Type B pancreatic cell (in vitro differentiated cells): ENCODE measurements at places on chromosomes 11 and 22.

- H3K27me3 ChIP-seq = peaks cover 9% of the 10 kb centered on the region
- peaks cover 23% of the 10 kb centered on the region for H3K4me1 ChIP-seq
- no peaks in the 10 kb centered on the region for H3K36me3 ChIP-seq
- H3K4me3 ChIP-seq = peak within 1 kb of the TSS; percentile 82
- DNase-seq = peak; percentile 88
Measured at GRCh38 chr22:24805790-24806662, at the start of gene SGSM1. TSS of gene SGSM1 (plus strand) at chr22:24806211. CDS start at chr22:24806326, 115 bp downstream.

DNA sequence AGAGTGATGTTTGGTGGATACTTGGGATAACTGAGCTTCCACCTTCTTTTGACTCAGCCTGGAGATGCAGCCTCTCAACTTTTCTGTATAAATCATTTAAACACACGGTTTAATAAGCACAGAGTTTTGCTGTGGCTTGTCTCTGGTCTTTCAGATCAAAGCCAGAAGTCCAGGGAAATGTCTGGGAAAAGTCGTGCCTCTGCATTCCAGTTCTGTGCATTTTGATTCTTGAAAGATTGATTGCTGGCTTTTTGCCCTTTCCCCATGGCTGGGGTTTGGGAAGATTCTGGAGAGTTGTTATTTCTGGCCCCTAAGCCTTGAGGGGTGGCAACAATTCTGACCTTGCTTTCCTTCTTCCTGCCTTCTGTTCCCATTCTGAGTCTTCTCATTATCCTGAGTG is 154.1 kb downstream of the COMMD9 start:
- H3K27ac ChIP-seq = no peak overlapping the region
- peaks cover 16% of the 10 kb centered on the region for H3K4me1 ChIP-seq
- peaks cover under 1% of the 10 kb centered on the region for H3K27me3 ChIP-seq
- H3K36me3 ChIP-seq = peaks cover 10% of the 10 kb centered on the region
- H3K4me3 ChIP-seq = no peak overlapping the region

GRCh38 chr11:99184146-99184545 is 163.4 kb downstream of the CNTN5 start:
- H3K4me3 ChIP-seq = no peak overlapping the region
- no peaks in the 10 kb centered on the region for H3K27me3 ChIP-seq
- H3K4me1 ChIP-seq = no peaks in the 10 kb centered on the region
- H3K27ac ChIP-seq = no peak overlapping the region

DNA sequence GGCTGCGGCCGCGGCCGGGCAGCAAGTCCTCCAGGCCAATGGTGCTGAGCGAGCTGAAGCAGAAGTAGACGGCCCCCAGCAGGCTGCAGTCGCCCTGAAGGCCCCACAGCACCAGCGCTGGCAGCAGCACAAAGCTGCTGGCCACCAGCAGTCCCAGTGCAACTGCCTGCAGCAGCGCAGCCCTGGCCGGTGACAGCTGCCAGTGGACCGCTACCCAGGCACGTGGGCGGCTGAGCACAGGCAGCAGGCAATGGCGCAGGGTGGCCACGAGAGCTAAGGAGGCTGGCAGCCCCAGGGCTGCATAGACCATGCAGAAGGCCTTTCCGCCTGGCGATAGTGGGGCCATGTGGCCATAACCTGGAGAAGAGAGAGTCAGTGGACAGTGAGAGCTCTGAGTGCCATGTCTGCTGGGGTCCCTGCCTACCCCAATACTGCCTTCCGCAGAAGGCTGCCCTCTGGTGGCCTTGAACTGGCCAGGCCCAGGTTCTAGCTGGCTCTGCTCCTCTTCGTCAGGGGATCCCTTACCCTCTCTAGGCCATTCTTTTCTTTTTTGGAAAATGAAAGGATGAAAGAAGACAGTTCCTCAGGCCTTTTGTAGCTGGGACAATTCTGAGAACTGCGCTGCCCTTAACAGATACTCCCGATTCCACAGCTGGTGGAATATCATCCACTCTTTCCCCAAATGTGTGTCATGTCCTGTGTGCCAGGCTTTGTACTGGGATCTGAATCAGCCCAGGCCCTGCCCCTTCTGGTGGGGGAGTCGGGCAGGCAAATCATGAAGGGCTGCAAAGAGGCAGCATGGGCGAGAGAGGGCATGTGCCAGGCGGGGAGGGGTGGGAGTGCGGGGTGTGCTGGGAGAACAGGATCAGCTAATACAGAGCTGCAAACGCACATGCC is 1.8 kb downstream of the KCNK7 start:
- no peaks in the 10 kb centered on the region for H3K36me3 ChIP-seq
- H3K27ac ChIP-seq = no peak overlapping the region
- DNase-seq = no peak
- H3K4me1 ChIP-seq = peaks cover 4% of the 10 kb centered on the region

GRCh38 chr11:7208391-7208790 is 43.3 kb upstream of the SYT9 start:
- H3K27ac ChIP-seq = no peak overlapping the region
- no peak overlapping the region for H3K4me3 ChIP-seq
- DNase-seq = no peak
- H3K36me3 ChIP-seq = no peaks in the 10 kb centered on the region

DNA sequence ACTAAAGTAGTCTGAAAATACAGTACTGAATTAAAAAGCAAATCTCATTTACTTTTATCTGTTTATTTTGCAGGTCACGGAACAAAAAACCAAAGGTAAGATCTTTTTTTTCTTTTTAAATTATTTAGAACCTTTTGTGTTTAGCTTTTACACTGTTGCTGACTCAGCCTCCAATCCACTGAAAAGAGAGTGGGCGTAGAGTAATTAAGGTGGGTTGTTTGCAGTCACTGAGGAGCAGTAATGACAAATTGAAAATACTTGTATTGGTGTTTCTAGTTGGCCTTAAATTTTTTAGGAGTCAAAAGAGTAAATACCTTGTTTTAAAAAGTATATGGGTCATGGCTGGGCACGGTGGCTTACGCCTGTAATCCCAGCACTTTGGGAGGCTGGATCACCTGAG is 73.4 kb downstream of the TNRC6B start:
- H3K27me3 ChIP-seq = no peaks in the 10 kb centered on the region
- no peak overlapping the region for H3K27ac ChIP-seq
- no peak for DNase-seq

- peak overlapping the region; percentile 75 for H3K4me3 ChIP-seq
- peak overlapping the region; percentile 10 for H3K27ac ChIP-seq
- no peak for DNase-seq
- no peaks in the 10 kb centered on the region for H3K27me3 ChIP-seq
- H3K36me3 ChIP-seq = no peaks in the 10 kb centered on the region
Measured at GRCh38 chr11:133927690-133928627, 28.8 kb downstream of the IGSF9B start.

GRCh38 chr11:72671152-72672099 is 2.8 kb downstream of the PDE2A start:
- no peak overlapping the region for H3K27ac ChIP-seq
- DNase-seq = no peak
- H3K36me3 ChIP-seq = no peaks in the 10 kb centered on the region
- peaks cover 3% of the 10 kb centered on the region for H3K4me1 ChIP-seq
- no peak overlapping the region for H3K4me3 ChIP-seq
- peaks cover 64% of the 10 kb centered on the region for H3K27me3 ChIP-seq

DNA sequence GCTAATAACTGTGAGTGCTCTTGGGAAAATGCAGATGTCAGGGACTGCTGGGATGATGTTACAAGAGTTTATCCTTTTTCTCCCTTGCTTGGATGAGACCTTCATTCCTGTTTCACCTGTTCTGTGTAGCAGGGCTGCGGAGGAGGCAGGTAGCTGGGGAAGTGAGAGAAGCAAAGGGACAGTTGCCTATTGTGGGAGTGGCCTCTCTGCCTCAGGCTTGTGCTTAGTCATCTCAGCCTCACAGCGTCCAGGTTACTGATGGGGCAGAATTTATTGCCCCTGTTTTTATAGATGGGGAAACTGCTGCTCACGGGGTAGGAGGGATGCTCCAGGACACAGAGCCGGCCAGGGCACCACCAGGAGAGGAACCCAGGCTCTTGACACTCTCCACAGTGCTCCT is 1.7 kb downstream of the STX3 start:
- peak overlapping the region; percentile 94 for H3K27ac ChIP-seq
- peaks cover 3% of the 10 kb centered on the region for H3K36me3 ChIP-seq
- peaks cover 13% of the 10 kb centered on the region for H3K27me3 ChIP-seq
- DNase-seq = no peak
- H3K4me1 ChIP-seq = peaks cover 37% of the 10 kb centered on the region

DNA sequence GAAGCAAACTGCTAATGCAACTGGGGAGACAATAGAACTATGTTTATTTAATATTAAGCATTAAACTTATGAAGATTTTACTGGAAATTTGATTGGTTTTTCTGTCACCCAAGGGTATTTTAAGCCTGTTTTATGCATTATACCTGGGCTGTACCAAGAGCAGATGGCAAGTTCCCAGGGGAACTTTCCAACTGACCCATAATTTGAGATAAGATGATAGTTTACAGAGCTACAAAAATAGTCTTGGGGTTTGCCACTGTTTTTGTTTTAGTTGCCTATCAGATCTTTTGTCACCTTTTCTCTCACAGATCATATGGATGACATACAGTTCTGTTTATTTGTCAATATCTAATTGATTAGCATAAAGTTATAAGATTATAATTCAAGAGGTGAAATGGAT is 43.9 kb downstream of the PDE3B start:
- no peak for DNase-seq
- no peak overlapping the region for H3K4me3 ChIP-seq
- no peak overlapping the region for H3K27ac ChIP-seq
- no peaks in the 10 kb centered on the region for H3K27me3 ChIP-seq

- H3K36me3 ChIP-seq = no peaks in the 10 kb centered on the region
- H3K27me3 ChIP-seq = no peaks in the 10 kb centered on the region
- DNase-seq = no peak
- H3K27ac ChIP-seq = peak overlapping the region; percentile 43
- peaks cover 11% of the 10 kb centered on the region for H3K4me1 ChIP-seq
Measured at GRCh38 chr22:37630839-37631435, 8.5 kb upstream of the SH3BP1 start.

- H3K4me3 ChIP-seq = no peak overlapping the region
- peaks cover 5% of the 10 kb centered on the region for H3K36me3 ChIP-seq
- H3K4me1 ChIP-seq = peaks cover 13% of the 10 kb centered on the region
- no peak overlapping the region for H3K27ac ChIP-seq
- no peaks in the 10 kb centered on the region for H3K27me3 ChIP-seq
Measured at GRCh38 chr11:65883058-65883761, 3.6 kb downstream of the CTSW start.

DNA sequence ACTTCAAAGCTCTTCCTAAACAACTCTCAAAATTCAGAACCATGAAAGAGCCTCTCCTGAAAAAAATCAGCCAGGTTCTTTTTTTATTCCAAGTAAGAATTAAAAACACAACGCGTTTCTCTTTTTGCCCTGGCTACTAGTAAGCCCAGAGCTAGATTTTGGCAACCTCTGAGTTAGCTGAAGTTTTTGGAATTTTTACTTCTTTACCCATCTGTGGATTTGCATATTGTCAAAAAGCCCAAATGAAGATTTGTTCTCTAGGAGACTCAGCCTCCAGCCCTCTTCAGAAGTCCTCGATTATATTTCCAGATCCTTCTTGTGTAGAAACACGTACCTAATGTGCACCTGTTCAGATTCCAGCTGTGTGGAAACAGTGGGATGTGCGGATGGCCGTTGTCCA is 517.9 kb downstream of the TBC1D22A start:
- DNase-seq = no peak
- no peak overlapping the region for H3K27ac ChIP-seq
- H3K4me1 ChIP-seq = no peaks in the 10 kb centered on the region
- H3K4me3 ChIP-seq = no peak overlapping the region
- H3K27me3 ChIP-seq = peaks cover 2% of the 10 kb centered on the region

DNA sequence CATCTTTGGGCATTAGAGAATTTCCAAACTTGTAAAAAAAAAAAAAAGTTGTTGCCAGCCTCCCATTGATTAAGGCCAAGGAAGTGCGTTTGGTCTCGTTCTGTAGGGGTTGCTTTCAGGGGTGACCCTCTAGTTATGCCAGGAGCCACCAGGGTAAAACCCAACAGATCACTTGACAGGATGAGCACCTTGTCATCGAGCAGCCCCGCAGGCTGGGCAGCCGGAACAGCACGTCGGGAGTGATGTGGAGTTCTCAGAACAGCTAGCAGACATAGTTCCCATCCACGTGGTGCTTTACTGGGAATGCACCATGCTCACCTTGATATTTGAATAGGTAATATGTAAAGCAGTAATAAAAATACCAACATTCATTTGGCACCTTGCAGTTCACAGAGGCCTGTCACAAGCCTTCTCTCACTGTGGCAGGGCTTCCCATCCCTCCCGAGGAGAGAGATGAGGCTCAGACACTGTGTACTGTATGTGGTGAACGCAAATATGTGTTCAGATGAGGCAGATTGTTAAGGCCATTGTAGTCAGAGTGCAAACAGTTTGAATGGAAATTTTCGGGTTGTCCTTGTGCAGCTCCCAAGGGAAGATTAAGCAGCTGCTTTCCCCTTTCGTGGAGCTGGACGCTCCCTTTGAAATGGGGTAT is 70.9 kb upstream of the SORL1-AS1 start:
- peaks cover 11% of the 10 kb centered on the region for H3K4me1 ChIP-seq
- no peak for DNase-seq

- no peak for DNase-seq
- H3K27ac ChIP-seq = no peak overlapping the region
- H3K36me3 ChIP-seq = peaks cover 8% of the 10 kb centered on the region
- H3K27me3 ChIP-seq = no peaks in the 10 kb centered on the region
Measured at GRCh38 chr11:123143476-123143875, 51.6 kb downstream of the CLMP start.

GRCh38 chr11:88312628-88313027 is 24.9 kb downstream of the CTSC start:
- H3K4me1 ChIP-seq = no peaks in the 10 kb centered on the region
- DNase-seq = no peak
- H3K27ac ChIP-seq = no peak overlapping the region

DNA sequence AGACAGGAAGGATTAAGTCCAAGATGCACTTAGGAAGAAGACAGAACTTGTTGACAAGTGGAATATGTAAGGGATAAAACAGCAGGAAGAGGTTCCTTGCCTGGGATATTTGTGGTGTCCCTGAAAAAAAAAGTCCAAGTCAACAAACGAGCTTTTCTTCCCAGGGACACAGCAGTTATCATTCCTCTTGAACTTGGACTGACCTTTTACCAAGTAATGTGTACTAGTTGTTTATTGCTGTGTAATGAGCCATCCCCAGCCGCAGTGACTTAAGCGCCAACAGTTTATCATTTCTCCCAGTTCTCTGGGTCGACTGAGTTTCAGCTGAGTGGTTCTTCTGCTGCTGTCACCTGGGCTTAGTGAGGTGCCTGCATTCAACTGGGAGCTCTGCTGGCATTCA is 37.0 kb downstream of the KREMEN1 start:
- H3K27me3 ChIP-seq = no peaks in the 10 kb centered on the region
- H3K4me3 ChIP-seq = no peak overlapping the region
- H3K27ac ChIP-seq = no peak overlapping the region
- H3K4me1 ChIP-seq = peaks cover 20% of the 10 kb centered on the region
- no peak for DNase-seq
- H3K36me3 ChIP-seq = peaks cover 14% of the 10 kb centered on the region

- peaks cover 51% of the 10 kb centered on the region for H3K36me3 ChIP-seq
- no peak for DNase-seq
- H3K4me1 ChIP-seq = peaks cover 22% of the 10 kb centered on the region
- no peaks in the 10 kb centered on the region for H3K27me3 ChIP-seq
- no peak overlapping the region for H3K4me3 ChIP-seq
- H3K27ac ChIP-seq = no peak overlapping the region
Measured at GRCh38 chr11:71486320-71486719, 33.3 kb downstream of the NADSYN1 start.

GRCh38 chr11:69244266-69244665 is 49.7 kb upstream of the MYEOV start:
- no peak overlapping the region for H3K27ac ChIP-seq
- no peak overlapping the region for H3K4me3 ChIP-seq
- no peaks in the 10 kb centered on the region for H3K36me3 ChIP-seq
- DNase-seq = peak; percentile 42
